A673 (cell line): ENCODE measurements at places on chromosomes 5 and 9. TPM values are rescaled to one million over a fixed set of nuclear protein-coding genes. Genes with fewer than 3 reads are reported as not detected.

NIM1K gene
- total RNA-seq: 0.41 and 0.55 TPM in 2 replicates

DNA sequence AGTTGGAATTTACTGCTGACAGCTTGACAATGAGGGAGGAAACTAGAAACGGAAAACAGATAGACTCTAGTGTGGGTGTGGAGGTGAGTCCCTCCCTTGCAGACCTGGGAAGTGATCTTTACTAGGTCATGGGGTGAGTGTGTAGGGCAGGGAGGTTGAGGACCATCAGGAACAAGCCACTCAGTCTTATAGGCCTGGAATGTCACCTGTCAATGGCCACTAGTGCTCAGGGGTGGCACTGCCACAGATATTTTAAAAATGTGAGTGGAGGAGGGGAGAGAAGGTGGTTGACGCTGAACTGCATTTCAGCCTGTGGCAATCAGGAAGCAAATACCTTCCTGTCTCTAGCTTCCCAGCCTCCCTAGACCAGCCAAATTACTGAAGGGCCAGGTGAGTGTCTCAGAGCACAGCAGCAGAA is 9.0 kb downstream of the OR2S2 start:
- no peak for DNase-seq
- no peak overlapping the region for H3K4me3 ChIP-seq
- H3K27me3 ChIP-seq: peaks cover 16% of the 10 kb centered on the region
- peaks cover 5% of the 10 kb centered on the region for H3K4me1 ChIP-seq

RNF180 gene
- total RNA-seq: 0.67 and 1.5 TPM in 2 replicates

GRCh38 chr5:150286820-150287219 is 2.8 kb downstream of the CAMK2A start:
- H3K4me3 ChIP-seq: no peak overlapping the region
- H3K4me1 ChIP-seq: no peaks in the 10 kb centered on the region
- H3K27ac ChIP-seq: no peak overlapping the region
- no peaks in the 10 kb centered on the region for H3K36me3 ChIP-seq

GRCh38 chr9:30348904-30349303 is 2035.5 kb upstream of the ACO1 start:
- H3K27ac ChIP-seq: no peak overlapping the region
- no peaks in the 10 kb centered on the region for H3K36me3 ChIP-seq

DNA sequence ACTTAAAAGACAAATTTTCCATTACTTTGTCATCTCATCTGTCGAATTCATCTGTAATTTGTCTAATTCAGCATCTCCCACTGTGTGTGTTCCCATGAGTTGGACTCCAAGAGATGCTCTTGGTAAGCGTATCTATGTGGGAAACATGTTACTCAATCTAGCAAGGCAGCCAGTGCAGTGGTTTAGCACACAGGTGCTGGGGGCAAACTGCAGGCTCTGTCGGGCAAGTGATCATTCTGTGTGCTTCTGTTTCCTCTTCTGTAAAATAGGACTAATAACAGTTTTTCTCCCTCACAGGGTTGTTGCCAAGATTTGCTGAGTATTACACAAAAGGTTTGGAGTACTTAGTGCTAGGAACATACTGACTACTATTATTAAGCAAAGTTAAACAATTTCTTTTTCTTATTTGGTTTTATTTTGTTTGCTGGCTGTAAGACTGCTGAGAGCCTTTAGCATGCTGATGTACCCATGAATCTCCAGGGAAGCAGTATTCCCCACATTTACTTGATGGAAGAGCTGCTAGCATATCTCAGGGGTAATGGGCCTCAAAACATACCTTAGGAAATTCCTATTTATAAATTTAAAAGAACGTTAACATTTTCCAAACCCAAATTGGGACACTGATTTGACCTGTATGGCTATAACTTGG is 709 bp upstream of the GAPT start:
- no peaks in the 10 kb centered on the region for H3K27me3 ChIP-seq
- H3K4me1 ChIP-seq: no peaks in the 10 kb centered on the region
- no peak overlapping the region for H3K27ac ChIP-seq
